CD4-positive, alpha-beta memory T cell (primary cell): ENCODE measurements at places on chromosomes 2 and 18.

DNA sequence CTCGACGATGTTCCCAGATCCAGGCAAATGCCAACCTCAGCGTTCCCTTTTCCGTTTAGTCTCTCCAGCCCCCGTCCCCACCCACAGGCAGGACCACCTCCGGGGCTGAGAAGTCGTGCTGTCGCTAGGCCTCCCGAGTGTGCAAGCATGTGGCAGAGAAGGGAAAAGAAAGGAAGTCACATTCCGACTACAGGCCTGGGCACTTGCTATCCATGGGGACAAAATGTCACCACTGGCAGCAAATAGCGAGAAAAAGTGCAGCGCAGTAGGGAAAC, 420 bp downstream of the PIGN start:
- H3K36me3 ChIP-seq: no peaks in the 10 kb centered on the region
- peak overlapping the region; percentile 100 for H3K4me3 ChIP-seq

- H3K27ac ChIP-seq: no peak overlapping the region
- H3K4me1 ChIP-seq: no peaks in the 10 kb centered on the region
- no peaks in the 10 kb centered on the region for H3K27me3 ChIP-seq
- no peaks in the 10 kb centered on the region for H3K36me3 ChIP-seq
- DNase-seq: no peak
Measured at GRCh38 chr2:200435379-200435778, 74.5 kb downstream of the KCTD18 start.

DNA sequence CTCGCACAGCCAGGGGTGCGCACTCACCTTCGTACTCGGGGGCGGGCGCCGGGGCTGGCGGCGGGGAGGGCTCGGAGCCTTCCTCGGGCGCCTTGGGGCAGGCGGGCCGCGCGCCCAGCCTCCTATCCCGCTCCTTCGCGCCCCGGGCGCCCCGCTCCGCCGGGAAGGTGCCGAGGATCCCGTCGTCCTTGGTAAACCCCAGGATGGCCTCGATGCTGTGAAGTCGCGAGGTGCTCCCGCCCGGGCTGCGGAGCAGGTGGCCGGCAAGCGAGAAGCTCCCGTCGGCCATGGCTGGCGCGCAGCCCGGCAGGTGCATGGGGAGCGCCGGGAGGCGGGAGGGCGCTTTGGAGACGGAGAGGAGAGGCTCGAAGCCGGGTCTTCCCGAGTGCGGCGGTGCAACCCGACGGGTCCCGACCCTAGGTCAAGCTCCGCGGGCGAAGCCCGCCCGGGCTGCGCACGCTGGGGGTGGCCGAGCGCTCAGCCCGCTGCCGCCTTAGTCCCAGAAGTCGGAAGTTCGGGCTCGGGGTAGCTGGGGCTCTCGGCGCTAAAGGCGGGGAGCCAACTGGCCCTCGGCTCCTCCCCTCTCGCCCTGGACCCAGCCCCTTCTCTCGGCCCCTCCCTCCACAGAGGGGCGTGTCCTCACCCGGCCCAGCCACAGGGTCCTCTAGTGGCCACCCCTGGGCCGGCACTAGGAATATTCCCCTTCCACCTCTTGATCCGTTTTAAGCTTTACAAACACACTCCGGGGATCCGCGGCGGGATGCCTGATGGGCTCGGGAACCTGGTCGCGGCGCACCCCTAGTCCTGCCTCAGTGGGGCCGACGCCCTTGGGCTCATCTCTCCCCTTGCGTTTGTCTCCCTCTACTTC, at the start of gene RAX:
RAX (minus strand) TSS at position 564 of the 868 bp plus-strand sequence; CDS start at position 316, 248 bp downstream.
- H3K4me3 ChIP-seq: no peak within 1 kb of the TSS
- DNase-seq: no peak
- peaks cover 32% of the 10 kb centered on the region for H3K4me1 ChIP-seq
- peaks cover 53% of the 10 kb centered on the region for H3K27me3 ChIP-seq
- H3K27ac ChIP-seq: no peak within 1 kb of the TSS

DNA sequence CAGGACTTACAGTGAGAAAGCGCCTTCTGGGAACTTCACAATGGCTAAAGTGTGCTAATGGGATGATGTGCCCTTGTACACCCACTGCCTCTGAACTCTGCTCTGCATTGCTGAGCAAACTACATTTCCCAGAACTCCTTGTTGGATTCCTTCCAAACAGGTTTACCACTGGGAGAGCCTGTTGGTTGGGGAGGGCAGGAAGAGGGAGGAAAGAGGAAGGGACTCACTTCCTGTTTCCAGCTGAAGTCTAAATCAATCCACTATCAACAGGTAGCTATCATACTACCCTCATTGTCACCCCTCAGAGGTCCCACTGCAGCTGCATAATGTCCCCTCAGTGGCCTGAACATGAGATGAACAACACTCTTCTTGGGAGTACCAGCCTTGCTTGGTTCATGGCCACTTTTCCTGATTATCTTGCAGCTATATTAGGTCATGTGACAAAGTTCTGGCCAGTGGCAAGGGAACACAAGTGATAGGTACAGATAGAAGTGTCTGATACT, 109.7 kb downstream of the MSH2 start:
- H3K36me3 ChIP-seq: no peaks in the 10 kb centered on the region
- no peak overlapping the region for H3K4me3 ChIP-seq
- no peak overlapping the region for H3K27ac ChIP-seq
- no peaks in the 10 kb centered on the region for H3K4me1 ChIP-seq
- DNase-seq: no peak

GRCh38 chr2:195395362-195395761, 261.7 kb upstream of the SLC39A10 start:
- DNase-seq: no peak
- H3K4me1 ChIP-seq: no peaks in the 10 kb centered on the region
- H3K36me3 ChIP-seq: no peaks in the 10 kb centered on the region

DNA sequence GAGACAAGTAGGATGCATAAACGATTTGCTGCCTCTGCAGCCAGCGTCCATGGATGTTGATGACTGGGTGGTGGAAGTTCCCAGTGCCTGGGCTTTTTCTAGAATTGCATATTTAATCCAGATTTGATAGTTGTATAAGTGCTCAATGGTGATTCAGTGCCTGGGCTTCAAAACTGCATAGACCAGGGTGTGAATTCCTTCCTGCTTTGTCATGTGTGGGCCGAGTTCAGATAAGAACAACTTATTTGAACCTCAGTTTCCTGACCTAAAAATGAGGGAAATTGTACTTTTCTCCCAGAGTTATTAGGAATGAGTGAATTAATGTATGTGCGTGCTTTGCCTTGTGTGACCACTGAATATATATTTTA, 154.6 kb downstream of the WDSUB1 start:
- no peaks in the 10 kb centered on the region for H3K27me3 ChIP-seq
- H3K36me3 ChIP-seq: no peaks in the 10 kb centered on the region
- H3K4me1 ChIP-seq: no peaks in the 10 kb centered on the region
- no peak for DNase-seq
- H3K4me3 ChIP-seq: no peak overlapping the region

- no peaks in the 10 kb centered on the region for H3K36me3 ChIP-seq
- no peak overlapping the region for H3K4me3 ChIP-seq
- H3K27ac ChIP-seq: no peak overlapping the region
- no peaks in the 10 kb centered on the region for H3K4me1 ChIP-seq
Measured at GRCh38 chr2:21037671-21038108, 6.2 kb downstream of the APOB start.

DNA sequence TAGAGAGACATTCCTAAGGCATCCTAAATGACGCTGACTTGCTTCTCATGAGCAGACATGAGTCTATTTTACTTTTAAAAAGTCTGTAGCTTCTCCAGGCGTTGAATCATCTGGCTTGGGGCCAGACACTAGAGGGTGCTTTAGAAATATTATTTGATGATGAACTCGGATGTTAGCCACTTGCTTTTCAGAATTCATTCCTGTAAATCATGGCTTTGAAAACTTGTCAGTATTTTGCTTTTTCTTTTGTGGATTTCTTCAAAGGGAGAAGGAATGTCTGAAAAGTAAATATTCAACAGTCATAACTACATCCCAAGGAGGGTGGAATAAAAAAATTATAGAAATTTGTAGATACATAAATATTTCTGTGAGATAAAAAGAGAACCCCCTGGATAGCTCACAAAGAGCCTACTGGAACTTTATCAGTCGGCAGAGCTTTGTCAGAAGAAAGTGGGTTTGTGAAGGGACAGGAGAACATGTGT, 370.8 kb downstream of the OSR1 start:
- no peak overlapping the region for H3K4me3 ChIP-seq
- H3K27me3 ChIP-seq: no peaks in the 10 kb centered on the region
- H3K27ac ChIP-seq: no peak overlapping the region
- no peaks in the 10 kb centered on the region for H3K4me1 ChIP-seq
- no peak for DNase-seq

DNA sequence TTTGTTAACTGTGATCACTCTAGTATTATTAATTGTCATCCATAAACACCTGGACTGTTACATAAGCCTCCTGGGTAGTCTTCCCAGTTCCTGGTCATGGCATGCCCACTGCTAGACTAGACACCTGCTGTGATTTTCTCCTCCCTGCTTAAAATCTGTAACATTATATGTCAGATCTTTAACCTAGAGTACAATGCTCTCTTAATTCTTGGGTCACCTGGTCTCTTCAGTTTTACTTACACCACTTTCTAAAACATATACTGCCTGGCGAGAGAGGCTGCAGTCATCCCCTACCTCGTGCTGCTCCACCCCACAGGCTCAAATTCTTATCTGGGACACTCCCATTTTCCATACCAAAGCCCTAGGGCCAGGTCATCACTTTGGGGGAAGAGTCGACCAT, 161.3 kb downstream of the CDH2 start:
- H3K27me3 ChIP-seq: no peaks in the 10 kb centered on the region
- DNase-seq: no peak
- H3K4me1 ChIP-seq: no peaks in the 10 kb centered on the region
- H3K4me3 ChIP-seq: no peak overlapping the region

DNA sequence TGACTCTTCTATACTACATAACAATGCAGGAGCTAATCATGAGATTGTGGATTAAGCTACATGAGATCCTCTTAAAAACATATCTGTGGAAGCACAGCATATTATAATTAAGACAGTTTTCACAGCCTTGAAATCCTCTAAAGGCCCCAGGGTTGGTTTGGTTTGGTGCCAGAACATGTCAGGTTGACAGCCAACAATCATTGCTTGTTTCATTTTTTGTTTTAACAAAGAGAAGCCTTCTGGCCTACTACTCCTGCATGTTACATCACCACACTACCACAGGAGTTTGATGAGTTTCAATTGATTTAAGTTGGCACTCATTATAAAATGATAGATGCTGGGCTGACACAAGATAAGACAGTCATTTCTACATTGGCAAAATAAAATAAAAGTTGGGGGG, 255.9 kb upstream of the ERBB4 start:
- H3K36me3 ChIP-seq: no peaks in the 10 kb centered on the region
- no peaks in the 10 kb centered on the region for H3K27me3 ChIP-seq
- no peak for DNase-seq
- H3K4me1 ChIP-seq: no peaks in the 10 kb centered on the region

DNA sequence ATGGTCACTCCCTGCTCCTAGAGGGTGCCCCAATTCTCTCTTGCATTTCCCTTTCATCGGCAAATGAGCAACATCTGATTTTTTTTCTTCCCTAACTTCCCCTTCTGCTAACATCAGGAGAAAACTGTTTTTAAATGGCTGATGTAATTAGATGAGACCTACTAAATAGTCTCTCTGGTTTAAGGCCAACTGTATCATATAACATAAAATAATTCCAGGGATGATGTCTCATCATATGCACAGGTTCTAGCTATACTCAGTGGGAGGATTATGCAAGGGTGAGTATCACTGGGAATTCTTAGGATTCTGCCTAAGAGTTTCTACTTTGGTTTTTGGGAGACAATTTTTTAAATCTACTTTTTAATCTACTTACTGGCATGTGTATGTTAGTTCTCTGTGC, 193.4 kb downstream of the PARD3B start:
- H3K4me3 ChIP-seq: no peak overlapping the region
- no peak overlapping the region for H3K27ac ChIP-seq
- H3K4me1 ChIP-seq: no peaks in the 10 kb centered on the region
- H3K27me3 ChIP-seq: no peaks in the 10 kb centered on the region
- no peak for DNase-seq
- no peaks in the 10 kb centered on the region for H3K36me3 ChIP-seq

DNA sequence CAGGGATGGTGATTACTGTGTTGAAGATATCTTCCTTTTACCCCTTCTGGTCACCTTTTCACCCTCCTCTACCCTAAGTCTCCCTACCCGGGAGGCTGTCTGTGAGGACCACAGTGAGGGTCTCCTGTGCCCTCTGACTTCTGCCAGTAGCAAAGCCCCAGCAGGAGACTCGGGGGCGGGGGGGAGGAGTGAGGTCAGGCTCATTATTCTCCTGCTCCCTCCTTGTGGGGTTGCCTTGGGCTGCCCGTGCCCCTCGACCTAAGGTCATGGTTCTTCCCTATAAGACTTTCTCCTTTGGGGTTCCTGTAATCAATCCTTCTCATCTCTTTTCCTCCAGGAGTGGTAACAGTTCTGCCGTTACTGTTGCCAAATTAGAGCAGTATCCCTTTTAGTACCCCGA, 65.5 kb downstream of the GREB1L start:
- no peaks in the 10 kb centered on the region for H3K27me3 ChIP-seq
- H3K27ac ChIP-seq: no peak overlapping the region
- H3K4me1 ChIP-seq: no peaks in the 10 kb centered on the region
- H3K4me3 ChIP-seq: no peak overlapping the region
- no peak for DNase-seq

- no peak overlapping the region for H3K27ac ChIP-seq
- H3K27me3 ChIP-seq: no peaks in the 10 kb centered on the region
- no peaks in the 10 kb centered on the region for H3K4me1 ChIP-seq
- no peak overlapping the region for H3K4me3 ChIP-seq
Measured at GRCh38 chr18:63905361-63905760, 2.4 kb upstream of the SERPINB10 start.

- no peaks in the 10 kb centered on the region for H3K36me3 ChIP-seq
- H3K4me1 ChIP-seq: no peaks in the 10 kb centered on the region
- H3K4me3 ChIP-seq: no peak overlapping the region
- no peak for DNase-seq
- no peak overlapping the region for H3K27ac ChIP-seq
- H3K27me3 ChIP-seq: no peaks in the 10 kb centered on the region
Measured at GRCh38 chr2:3112131-3112530, 265.5 kb downstream of the EIPR1 start.

DNA sequence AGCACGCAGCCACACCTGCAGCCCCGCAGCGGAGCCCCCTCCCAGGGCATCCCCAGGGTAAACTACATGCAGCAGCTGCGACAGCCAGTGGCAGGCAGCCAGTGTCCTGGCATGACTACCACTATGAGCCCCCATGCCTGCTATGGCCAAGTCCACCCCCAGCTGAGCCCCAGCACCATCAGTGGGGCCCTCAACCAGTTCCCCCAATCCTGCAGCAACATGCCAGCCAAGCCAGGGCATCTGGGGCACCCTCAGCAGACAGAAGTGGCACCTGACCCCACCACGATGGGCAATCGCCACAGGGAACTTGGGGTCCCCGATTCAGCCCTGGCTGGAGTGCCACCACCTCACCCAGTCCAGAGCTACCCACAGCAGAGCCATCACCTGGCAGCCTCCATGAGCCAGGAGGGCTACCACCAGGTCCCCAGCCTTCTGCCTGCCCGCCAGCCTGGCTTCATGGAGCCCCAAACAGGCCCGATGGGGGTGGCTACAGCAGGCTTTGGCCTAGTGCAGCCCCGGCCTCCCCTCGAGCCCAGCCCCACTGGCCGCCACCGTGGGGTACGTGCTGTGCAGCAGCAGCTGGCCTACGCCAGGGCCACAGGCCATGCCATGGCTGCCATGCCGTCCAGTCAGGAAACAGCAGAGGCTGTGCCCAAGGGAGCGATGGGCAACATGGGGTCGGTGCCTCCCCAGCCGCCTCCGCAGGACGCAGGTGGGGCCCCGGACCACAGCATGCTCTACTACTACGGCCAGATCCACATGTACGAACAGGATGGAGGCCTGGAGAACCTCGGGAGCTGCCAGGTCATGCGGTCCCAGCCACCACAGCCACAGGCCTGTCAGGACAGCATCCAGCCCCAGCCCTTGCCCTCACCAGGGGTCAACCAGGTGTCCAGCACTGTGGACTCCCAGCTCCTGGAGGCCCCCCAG, 254.1 kb downstream of the GLI2 start:
- no peak for DNase-seq
- no peaks in the 10 kb centered on the region for H3K4me1 ChIP-seq
- no peaks in the 10 kb centered on the region for H3K27me3 ChIP-seq
- no peaks in the 10 kb centered on the region for H3K36me3 ChIP-seq
- H3K4me3 ChIP-seq: no peak overlapping the region
- no peak overlapping the region for H3K27ac ChIP-seq
